ENCODE measurements at places on chromosomes 7 and 10.

DNA sequence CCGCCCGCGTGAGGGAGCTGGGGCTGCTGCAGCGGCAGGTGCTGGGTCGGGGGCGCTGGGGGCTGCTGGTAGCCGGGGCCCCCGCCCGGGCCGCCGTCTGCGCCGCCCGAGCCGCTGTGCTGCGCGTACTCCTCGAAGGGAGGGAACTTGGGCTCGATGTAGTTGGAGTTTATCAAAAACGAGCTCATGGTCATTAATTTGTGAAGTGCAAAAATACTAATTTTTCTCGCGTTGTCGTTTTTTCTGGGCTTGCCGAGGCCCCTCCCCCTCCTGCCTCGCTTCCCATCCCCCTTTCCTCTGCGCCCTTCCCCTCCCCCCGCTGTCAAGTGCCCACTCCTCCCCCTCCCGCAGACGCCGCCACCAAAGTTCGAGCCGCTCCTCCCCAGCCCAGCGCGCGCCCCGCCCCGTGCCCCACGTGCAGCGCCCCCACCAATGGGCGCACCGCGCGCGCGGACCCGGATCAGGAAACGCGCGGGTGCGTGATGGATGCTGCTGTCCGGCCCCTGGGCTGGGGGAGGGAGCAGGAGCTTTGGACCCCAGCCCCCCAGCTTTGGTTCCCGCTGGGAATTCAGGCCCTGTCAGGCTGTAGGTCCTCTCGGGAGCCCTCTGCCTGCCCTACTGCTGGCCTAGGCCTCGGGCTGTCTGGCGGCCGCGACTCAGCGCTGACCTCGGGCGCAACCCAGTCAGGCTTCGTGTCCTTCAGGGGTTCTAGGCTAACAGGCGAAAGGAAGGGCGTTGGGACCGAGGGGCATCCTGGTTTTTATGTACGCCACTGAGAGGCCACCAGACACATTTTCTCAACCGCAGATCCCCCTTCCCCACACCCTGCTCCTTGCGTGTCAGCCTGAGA is at the start of gene HOXA4:
Gene HOXA4 (minus strand): TSS at position 218 of the 850 bp plus-strand sequence. CDS start 24 bp downstream, at position 194.
- DNase-seq: peak; percentile 94

DNA sequence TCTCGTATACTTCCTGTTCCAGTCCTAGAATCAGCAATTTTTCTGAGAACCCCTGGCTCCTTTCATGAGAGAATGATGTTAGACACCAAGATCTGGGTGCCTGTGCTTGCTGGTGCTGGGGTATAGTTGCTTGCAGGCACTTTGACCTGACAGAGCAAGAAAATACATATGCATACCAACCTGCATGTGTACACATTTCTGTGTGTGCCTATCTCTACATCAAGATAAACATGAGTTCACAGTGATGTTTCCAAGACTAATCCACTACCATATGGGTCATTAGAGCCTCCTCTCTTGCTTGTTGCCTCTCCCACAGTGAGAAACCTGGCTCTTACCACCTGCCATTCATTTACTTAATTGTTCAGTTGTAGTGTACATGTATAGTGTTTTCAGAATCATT is 229.1 kb upstream of the IGFBP3 start:
- DNase-seq: no peak

DNA sequence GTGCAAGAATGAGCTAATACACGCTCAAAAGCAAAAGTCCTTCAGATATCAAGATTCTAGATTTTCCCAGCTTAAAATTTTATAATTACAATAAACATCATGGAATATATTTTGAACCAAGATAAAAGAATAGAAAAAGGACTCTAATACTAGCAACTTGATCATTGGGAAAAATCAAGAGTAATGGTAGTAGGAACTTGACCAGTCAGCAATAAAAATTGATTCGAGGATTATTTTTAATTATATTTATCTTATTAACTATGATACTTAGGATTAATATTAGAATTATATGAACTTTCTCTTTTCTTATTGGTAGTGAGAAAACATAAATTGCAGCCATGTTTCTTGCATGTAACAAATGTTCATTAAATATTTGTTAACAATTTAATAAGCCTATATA is 152.0 kb downstream of the GNAI1 start:
- DNase-seq: no peak

DNA sequence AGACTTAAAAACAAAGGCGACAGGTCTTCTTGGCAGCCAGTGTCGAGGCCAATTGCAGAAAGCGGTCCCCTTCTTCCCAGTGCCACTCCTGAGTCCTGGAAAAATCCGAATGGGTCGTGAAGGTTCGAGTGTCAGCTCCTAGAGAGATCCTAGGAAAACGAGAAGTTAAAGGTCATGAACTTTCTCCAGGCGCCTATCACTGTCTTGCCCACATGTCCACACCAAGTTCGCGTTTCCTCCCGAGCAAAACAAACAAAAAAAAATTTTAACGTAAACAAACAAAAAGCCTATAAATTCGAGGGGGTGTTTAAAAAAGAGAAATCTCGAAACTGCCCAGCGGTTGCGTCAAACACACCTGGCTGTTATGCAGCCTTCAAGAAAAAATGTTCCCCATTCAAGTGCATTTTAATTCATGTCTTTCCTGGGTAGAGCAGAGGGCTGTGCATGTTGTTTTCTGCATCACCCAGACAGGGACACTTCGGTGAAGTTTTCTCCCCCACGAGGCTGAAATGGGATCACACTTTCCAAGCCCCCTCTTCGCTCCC is 1.5 kb downstream of the ARHGAP21 start:
- DNase-seq: no peak

DNA sequence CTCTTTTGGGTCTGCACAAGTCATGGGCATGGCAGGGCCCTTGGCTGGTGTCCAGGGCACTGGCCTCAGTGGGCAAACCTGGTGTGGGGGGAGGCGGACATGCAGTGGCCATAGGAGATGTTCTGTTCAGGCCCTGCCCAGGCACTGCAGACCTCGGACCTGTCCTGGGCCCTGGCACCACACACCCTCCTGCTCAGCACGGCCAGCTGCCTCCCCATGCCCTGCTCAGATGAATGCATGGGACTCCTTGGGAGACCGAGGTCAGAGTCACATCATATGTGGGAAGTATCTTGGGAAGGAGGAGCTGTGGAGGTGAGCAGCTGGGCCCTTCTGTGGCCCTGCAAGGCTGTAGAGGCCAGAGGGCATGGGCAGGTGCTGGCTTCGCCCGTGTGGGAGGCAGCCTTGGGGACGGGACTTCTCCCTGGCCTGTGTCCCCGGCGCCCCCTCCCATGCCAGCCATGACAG is 130.8 kb downstream of the VIPR2 start:
- no peak for DNase-seq

DNA sequence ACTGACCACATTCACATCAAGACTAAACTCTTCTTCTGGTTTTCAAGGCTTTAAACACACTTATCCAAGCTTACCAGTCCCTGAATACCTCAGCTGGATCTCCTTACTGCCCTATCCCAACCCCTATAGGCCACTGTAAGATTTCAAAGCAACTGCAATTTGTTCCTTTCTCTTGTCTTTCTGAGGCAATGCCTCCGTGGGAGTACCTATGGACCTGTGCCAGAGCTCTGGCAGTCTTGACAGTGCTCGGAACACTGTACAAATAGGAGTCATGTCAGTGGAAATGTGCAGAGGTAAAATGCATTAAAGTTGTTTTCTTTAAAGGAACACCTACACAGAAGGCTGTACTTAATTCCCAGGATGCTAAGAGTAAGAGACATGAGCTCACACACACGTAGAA is 124.7 kb downstream of the CNOT4 start:
- DNase-seq: no peak

GRCh38 chr10:113897693-113898618 is 43.5 kb downstream of the NHLRC2 start:
- DNase-seq: no peak

DNA sequence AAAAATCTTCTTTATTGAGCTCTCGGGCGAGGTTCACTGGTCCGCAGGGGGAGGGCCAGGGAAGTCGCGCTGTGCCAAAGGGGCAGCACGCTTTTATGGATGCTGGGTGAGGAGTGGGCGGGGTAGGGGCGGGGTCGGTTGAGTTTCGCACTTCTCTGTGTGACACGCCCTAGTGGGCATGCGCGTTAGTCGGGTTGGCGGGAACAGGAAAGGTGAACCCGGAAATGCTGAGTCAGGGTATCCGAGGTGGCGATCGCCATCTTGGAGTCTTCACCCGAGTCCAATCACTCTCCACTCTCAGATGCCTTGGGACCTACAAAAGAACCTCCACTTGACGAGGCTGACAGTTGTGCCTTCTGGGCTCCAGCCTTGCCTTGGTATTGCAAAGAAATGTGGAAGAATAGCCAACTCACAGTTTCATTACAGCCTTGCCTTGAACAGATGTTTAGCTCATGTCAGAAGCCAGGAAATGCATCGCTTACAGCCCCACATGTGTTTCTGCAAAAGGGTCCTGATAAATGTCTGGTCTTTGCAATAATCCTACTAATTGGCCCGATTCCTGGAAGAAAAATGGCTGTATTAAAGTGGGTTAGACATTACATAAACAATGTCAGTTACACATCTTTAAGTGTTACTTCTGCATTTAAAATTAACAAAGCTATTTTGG is 64.1 kb downstream of the AHR start:
- DNase-seq: no peak

DNA sequence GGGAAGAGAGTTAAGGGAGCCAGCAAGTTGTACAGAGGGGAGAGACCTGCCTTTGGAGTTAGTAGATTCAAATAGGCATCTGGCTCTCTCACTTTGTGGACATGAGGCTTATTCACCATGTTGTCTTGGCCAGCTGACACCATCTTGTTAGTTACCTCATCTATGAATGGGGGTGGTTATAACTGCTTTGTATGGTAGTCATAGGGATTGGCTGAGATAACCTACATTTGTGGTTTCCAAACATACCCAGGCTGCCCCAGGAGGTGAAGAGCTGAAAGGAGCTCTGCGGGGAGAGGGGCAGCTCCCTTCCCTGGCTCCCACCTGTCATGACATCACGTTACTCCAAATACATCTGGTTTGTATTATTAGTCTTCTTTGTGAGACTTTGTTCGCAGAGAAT is 393.3 kb upstream of the AUTS2 start:
- no peak for DNase-seq
